Natural killer cell treated with Interleukin-12 subunit alpha and Interleukin-12 subunit beta and Interleukin-15 and Interleukin-18, amount 100 ng/mL, for 72 hours (primary cell): ENCODE measurements at places on chromosomes 3 and 15.

- no peak for DNase-seq
These were observed 238.2 kb upstream of the NAALADL2 start for GRCh38 chr3:174620855-174621472.

- no peak for DNase-seq
These were observed 46.7 kb downstream of the AMOTL2 start for GRCh38 chr3:134327594-134327975.

DNA sequence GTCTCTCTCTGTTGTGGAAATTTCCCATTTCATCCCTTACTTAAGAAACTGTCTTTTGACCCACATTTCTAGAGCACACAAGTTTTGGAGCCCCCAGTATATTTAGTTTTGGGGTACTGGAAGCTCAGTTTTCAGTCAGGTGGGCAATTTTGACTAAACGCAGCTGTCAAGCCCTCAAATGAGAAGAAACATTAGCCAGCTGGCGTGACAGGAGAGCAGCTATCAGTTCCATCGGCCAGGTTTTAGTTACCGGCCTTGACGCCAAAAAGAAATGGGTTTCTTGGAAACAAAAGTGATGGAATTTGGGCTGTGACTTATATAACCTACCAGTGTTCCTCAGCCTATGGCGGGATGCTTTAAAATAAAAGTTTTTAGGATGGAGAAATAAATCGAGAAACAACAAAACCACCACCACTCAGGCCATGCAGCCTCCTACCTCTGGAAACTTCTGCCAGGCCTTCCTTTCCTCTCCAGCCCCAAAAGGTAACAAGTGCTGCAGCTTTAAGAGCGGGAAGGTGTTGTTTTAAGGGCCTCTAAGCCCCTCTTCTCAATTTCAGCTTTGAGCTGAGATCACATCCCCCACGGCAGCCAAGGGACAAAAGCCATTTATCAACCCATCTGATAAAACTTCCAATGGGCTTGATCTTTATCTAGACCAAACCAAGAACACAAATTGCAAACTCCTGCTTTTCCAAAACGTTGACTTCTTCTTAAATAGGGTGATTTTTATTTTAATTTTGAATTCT lies 18.3 kb downstream of the RGMA start:
- no peak for DNase-seq

DNA sequence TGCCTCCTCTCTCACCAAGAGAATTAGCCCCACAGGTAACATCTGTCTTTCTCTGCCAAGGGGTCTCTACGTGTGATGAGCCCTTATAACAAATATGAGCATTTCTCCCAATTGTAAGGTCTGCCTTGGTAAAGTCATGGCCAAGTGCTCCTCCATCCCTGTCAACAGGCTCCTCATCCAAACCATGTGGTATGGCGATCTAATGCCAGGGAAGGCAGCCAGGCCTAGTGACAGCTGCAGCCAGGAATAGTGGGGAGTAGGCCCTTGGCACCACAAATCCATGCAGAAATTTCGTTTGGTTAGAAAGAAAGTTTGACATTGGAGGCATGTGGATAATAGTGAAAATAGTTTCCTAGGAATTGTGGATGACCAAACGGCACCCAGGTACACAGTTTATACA lies 4.7 kb upstream of the LRTM1 start:
- no peak for DNase-seq

DNA sequence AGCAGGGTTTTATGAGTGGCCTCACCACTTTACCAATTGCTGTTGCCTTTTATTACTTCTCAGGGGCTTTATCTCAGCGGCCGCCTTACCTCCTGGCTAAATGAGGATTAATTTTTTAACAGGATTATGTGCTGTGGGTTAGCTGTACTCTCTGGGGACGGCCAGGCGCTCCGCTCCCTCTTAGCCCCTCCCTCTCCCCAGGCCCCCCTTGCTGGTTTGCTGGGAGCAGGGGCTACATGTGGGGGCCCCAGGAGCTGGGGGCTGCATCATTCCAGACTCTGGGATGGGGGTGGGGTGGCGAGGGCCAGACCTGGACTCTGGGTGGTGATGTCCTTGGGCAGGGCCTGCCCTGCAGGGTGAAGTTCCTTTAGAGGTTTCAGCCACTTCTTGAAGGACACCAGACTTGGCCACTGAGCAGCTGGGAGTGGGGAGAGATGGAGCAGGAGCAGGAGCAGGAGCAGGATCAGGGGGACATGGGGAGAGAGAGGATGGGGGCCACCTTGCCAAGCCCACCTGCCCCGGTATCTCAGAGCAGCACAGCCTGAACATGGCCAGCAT lies 196.1 kb downstream of the GOLGA6L6 start:
- DNase-seq, result no peak

- no peak for DNase-seq
These were observed 21.7 kb upstream of the FMN1 start for GRCh38 chr15:33215941-33216872.

DNA sequence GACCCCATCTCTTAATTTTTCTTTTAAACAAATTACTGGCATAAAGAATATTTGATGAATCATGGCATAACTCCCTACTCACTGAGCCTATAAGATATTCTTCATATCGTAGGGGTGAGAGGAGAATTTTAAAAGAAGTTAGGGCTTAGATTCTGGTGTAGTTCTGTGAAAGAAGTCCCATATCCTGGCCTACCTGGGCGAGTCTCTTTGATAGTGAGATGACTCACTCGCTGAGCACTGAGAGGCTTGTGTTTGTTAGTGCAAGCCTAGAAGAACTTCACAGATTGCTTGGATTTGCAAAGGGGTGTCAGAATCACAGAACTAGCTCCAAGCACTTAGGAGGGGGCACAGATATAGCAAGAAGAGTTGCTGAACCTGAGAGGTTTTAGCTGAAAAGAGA lies 133.8 kb upstream of the TMC3 start:
- no peak for DNase-seq

DNA sequence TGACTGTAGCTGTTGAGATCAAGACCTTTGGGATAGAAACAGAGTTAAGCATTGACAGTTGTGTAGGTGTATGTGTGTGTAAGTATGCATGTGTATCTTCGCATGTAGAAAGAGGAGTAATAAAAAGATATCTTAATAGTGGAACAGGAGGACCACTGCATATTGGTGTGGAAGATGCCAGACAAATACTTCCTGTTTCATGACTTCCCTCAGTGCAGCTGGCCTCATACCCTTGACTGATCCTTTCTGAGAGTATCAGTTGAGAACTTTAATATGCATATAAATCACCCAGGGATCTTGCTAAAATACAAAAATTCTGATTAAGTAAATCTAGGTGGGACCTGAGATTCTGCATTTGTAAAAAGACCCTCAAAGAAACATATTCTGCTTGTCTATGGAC lies 8.5 kb upstream of the ZBED2 start:
- DNase-seq, result no peak

DNA sequence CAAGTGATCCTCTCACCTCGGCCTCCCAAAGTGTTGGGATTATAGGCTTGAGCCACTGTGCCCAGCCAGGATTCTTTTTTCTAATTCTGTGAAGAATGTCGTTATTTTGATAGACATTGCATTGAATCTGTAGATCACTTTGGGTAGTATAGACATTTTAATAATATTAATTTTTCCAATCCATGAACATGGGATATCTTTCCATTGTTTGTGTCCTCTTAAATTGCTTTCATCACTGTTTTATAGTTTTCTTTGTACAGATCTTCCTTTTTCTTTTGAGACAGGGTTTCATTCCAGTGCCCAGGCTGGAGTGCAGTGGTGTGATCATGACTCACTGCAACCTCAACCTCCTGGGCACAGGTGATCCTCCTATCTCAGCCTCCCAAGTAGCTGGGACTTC lies 11.6 kb upstream of the KCTD6 start:
- DNase-seq, result no peak

GRCh38 chr15:70690491-70691276 lies 72.7 kb downstream of the UACA start:
- DNase-seq, result no peak
